ENCODE measurements at places on chromosomes 3 and 15.

DNA sequence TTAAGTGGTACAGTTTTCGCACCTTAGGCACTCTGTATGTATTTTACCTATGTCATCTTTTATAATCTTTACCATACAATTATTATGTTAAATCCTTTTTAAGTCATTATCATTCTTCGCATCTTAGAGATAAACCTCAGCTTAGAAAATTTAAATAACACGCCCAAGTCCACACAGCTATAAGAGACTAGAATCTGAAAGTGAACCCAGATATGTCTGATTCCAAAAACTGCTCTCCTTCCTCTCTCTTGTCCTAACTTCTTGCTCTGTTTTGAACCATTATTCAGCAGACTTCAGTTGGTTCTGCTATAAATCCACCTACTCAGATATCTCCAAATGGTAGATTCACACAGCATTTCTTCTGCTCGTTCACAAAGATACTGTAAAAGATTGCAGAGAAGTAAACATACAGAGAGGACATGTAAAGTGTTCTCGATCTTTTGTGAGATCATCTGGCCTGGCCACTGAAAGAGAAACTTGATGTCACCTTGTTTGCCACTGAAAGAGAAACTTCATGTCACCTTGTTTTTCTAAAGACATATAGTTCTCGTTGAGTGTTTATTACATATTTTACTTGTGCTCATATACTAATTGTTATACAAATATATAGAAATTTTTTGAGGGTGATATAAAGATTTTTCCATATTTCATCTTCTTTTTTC lies 533.2 kb downstream of the GRM7 start:
- DNase-seq: no peak

DNA sequence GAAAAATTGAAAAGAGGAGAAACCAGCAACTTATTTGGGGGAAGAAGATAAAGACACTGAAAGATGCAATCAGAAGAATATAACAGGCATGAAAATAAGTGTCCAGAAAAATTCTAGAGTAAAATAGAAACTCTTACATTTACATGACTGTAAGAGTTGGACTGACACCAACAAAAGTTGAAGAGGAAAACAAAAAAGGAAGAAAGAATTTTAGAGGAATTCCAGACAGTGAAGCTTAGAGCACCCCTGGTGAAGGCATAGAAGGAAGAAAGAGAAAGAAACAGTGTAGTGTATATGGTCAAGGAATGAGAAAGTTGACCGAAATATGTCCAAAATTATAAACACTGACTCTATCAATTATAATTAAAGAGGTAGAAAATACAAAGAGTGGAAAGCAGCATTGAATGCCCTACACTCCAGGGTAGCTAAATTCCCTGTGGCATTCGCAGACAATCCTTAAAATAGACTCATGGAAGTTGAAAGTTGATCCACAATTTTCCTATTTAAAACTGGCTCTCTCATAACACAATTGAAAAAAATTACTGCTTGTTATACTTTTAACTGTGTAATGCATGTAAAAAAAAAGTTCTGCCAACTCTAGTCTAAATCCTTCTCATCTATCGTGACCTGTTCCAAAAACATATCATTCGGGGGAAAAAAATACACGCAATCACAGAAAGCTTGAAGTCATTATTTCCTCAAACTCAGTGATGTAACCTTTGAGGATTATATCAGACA lies 102.6 kb upstream of the ABI3BP start:
- no peak for DNase-seq

- DNase-seq: no peak
Observed at GRCh38 chr15:67232591-67232990, 21.9 kb downstream of the AAGAB start.

DNA sequence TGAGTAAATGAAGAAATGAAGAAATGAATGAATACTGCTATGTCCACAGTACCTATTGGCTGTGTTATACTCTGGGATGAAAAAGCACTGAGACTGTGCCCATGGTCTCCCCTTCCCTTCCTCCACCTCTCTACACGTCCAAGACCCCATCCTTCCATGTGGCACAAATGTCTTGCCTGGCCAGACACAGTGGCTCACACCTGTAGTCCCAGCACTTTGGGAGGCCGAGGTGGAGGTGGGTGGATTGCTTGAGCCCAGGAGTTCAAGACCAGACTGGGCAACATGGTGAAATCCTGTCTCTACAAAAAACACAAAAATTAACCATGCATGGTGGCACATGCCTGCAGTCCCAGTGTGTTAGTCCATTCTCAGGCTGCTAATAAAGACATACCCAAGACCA lies 200.1 kb downstream of the FAM43A start:
- no peak for DNase-seq

- DNase-seq: no peak
Observed at GRCh38 chr3:101988596-101988995, 139.3 kb downstream of the NFKBIZ start.

GRCh38 chr3:55204417-55204816 lies 276.6 kb upstream of the LRTM1 start:
- no peak for DNase-seq

- no peak for DNase-seq
Observed at GRCh38 chr15:89912674-89913396, at the start of gene ARPIN. ARPIN (minus strand) TSS chr15:89912952; CDS start chr15:89912835, 117 bp downstream.

- peak; percentile 55 for DNase-seq
Observed at GRCh38 chr3:37855363-37855970, 6.2 kb upstream of the CTDSPL start.

DNA sequence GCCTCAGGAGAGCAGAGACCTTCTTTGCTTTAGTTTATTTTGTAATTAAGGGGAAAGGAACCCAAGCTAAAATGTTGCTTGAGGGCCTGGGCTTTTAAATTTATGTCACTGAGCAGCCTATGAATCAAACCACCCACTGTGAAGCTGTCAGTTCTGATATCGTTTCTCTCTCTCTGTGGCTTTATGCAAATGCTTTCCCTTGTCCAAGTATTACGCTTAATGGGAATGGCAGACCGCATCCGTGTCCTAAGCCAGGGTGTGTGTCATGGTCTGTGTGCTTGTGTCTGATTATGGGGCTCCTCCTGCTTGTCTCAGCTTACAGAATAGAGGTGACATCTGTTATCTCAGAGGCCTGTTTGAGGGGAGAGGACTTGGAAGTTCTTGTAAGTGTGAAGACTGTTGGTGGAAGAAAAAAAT lies 82.4 kb downstream of the EBLN2 start:
- DNase-seq: no peak

- DNase-seq: no peak
Observed at GRCh38 chr3:178086144-178086825, 450.0 kb upstream of the KCNMB2 start.

DNA sequence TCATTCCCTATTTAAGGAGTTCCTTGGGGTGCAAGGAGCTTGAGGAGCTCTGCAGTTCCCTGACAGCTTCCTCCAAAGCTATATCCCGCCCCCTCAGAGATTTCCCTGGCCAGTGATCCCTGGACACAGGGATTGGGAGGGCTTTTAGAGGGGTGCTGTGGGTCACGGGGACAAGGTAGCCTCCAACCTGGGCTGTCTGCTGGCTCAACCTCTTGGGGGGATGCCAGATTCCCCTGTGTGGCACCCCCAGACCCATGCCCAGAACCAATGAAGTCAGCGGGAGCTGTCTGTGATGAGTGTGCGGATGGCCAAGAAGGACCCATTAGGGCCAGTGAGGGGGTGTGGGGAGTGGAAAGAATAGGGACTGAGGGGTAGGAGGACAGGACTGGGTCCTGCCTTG lies 21.0 kb upstream of the ATP2B2 start:
- DNase-seq: no peak

DNA sequence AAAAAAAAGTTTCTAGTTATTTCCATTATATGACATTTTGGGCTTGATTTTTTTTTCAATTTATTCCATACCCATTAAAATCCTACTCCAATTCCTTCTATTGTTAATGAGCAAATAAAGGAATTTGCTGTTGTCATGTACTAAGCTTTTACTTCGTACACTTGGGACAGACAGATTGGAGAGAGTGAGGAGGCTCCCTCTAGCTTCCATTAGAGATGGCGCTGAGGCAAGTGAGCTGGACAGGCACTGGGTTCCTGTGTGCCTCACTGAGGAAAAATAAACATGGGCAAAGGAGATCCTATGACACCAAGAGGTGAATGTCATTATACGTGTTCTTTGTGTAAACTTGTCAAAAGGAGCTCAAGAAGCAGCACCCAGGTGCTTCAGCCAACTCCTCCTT lies 441.1 kb upstream of the MDFIC2 start:
- no peak for DNase-seq
